ENCODE measurements at places on chromosomes 3 and 15. TPM values are rescaled to one million over a fixed set of nuclear protein-coding genes. Genes with fewer than 3 reads are reported as not detected.

- DNase-seq, result no peak
These were observed 51.5 kb upstream of the NANOGP8 start for GRCh38 chr15:35136321-35137189.

DNA sequence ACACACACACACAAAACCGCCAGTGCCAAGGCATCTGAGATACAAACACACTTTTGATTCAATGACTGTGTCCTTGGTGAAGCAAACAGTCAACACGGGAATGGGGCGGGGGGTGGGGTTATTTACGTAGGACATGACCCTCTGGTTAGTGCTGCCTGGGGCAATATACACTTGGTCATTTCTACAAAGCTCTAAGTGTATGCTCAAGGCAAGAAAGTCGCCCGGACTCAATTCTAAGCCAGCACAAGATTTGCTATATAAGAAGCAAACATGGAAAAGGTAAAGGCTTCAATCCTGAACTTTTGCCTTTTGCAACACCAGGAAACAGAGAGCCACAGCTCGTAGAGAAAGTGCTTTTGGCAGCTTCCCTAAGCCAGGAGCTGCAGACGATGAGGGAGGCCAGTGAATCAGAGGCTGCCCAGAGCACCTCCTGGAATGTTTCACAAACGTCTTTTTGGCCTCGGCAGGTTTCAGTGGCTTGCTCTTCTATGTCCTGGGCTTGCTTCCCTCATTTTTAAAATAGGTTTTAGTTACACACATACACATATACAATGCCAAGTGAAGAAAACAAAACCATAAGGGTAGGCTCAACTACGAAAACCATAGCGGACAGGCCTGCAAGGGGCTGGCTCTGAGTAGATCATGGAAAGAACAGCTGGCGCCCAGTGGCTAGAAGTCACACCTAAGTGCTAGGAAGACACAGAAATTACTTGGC, 73.6 kb downstream of the TM4SF4 start:
- DNase-seq, result no peak

GRCh38 chr3:195012571-195012970, 258.4 kb downstream of the XXYLT1 start:
- no peak for DNase-seq

Gene CYP8B1
- total RNA-seq, result not detected

Gene SCG5
- total RNA-seq, result 1.6 TPM

Gene KY
- not detected for total RNA-seq

GRCh38 chr3:50189274-50189673, 2.1 kb upstream of the GNAT1 start:
- peak; percentile 61 for DNase-seq

GRCh38 chr15:76208786-76209424, 102.4 kb downstream of the ETFA start:
- DNase-seq, result no peak

DNA sequence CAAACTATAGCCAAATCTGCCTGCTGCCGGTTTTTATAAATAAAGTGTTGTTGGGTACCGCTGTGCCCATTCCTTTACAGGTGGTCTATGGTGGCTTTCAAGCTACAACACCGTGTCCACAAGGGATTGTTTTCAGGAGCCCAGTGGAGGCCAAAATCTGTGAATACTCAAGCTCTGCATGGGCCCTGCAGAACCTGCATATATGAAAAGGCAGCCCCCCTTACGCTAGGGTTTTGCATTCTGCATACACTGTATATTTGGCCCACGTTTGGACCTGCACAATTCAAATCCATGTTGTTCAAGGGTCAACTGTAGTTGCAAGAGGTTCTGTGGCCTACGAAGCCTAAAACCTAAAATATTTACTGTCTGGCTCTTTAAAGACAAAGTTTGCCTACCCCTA, 122.2 kb upstream of the TLE3 start:
- no peak for DNase-seq

- DNase-seq, result no peak
These were observed 329.0 kb downstream of the OCA2 start for GRCh38 chr15:27770086-27770607.

GRCh38 chr3:28698706-28699105, 350.1 kb upstream of the AZI2 start:
- DNase-seq, result no peak

All from activated CD4-positive, alpha-beta memory T cell treated with anti-CD3 and anti-CD28 coated beads for 36 hours (primary cell).